ENCODE measurements at places on chromosomes 1 and 21. TPM values are rescaled to one million over a fixed set of nuclear protein-coding genes. Genes with fewer than 3 reads are reported as not detected.
A peak's percentile ranks its signal among the peaks of the same experiment; 100 is the strongest.

GRCh38 chr1:6880951-6881690 lies 95.9 kb downstream of the CAMTA1 start:
- no peaks in the 10 kb centered on the region for H3K36me3 ChIP-seq
- no peaks in the 10 kb centered on the region for H3K27me3 ChIP-seq
- H3K4me1 ChIP-seq, result no peaks in the 10 kb centered on the region
- no peak overlapping the region for H3K27ac ChIP-seq

GRCh38 chr1:216929870-216930582 lies 206.8 kb upstream of the ESRRG start:
- H3K27me3 ChIP-seq, result no peaks in the 10 kb centered on the region
- no peak overlapping the region for H3K27ac ChIP-seq
- no peaks in the 10 kb centered on the region for H3K36me3 ChIP-seq
- no peak for DNase-seq

OR2T34 gene
- total RNA-seq, result not detected

GRCh38 chr1:198024782-198025181 lies 107.6 kb downstream of the LHX9 start:
- no peaks in the 10 kb centered on the region for H3K27me3 ChIP-seq
- H3K4me1 ChIP-seq, result no peaks in the 10 kb centered on the region
- no peaks in the 10 kb centered on the region for H3K36me3 ChIP-seq
- DNase-seq, result no peak
- no peak overlapping the region for H3K27ac ChIP-seq

DNA sequence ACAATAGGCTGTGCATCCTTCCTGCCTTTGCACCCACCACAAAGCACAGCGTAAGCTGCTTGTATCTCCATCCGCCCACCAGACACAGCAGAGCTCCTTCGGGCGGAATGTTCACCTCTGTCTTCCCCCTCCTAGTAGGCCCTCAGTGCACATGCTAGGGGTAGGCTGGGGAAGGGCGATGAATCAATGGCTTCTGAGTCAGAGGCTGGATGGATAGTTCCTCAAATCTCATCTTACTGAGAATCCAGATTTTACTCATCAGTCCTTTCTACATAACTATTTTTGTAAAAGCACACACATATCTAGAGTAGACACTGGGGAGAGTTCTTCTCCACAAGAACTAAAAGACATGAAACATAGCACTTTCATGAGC lies 73.8 kb downstream of the BCAR3 start:
- DNase-seq, result no peak
- H3K4me1 ChIP-seq, result peaks cover 14% of the 10 kb centered on the region
- no peak overlapping the region for H3K4me3 ChIP-seq
- H3K27me3 ChIP-seq, result no peaks in the 10 kb centered on the region
- peak overlapping the region; percentile 0 for H3K27ac ChIP-seq

- no peaks in the 10 kb centered on the region for H3K27me3 ChIP-seq
- H3K27ac ChIP-seq, result no peak overlapping the region
- DNase-seq, result no peak
- no peaks in the 10 kb centered on the region for H3K4me1 ChIP-seq
Measured at GRCh38 chr1:190699165-190699564, 221.5 kb upstream of the BRINP3 start.

DNA sequence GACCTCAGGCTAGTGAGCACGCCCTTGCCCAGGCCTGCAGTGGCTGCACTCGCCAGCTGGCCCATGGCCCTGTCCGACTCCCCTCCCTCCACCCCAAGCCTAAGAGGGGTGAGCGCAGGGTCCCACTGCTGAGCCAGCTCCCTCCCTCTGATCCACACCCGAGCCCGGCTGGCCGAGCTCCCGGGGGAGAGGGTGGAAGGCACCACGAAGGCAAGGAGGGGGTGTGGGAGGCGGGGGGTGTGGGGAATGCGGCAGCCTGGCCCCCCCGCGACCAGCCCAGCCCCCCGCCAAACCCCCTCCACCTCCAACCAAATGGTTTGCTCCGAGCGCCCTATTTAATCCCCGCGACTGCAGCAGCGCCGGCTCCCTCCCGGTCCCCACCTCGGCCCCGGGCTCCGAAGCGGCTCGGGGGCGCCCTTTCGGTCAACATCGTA lies at the start of gene CADM3:
Gene CADM3 (plus strand): TSS at position 362 of the 434 bp plus-strand sequence. CDS start 151 bp downstream, outside the sequence.
- peak; percentile 76 for DNase-seq
- peaks cover 12% of the 10 kb centered on the region for H3K27me3 ChIP-seq
- no peak within 1 kb of the TSS for H3K27ac ChIP-seq
- no peaks in the 10 kb centered on the region for H3K36me3 ChIP-seq
- H3K4me3 ChIP-seq, result peak within 1 kb of the TSS; percentile 29

INAVA gene
- 16.6 TPM for total RNA-seq

DNA sequence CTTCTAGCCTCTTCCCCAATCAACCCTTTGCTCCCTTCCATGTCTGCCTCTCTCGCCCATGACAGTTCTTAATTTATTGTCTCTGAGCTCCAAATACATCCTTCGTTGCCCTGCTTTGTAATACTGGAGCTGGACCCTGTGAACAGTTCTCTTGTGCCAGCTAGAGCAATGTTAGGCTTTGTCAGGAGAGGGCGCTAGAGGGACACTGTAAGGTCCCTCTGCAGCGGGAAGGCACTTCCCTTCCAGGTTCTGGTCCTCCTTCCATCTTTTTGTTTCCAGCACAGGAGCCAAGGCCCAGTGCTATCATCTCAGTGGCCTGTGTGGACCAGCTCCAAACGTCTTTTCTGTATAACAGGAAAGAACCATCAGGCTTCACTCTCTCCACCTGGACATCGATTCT lies 95.9 kb downstream of the PTPRU start:
- H3K27ac ChIP-seq, result no peak overlapping the region
- no peak for DNase-seq
- H3K36me3 ChIP-seq, result no peaks in the 10 kb centered on the region

IL12RB2 gene
- total RNA-seq, result 1.6 TPM

GRCh38 chr1:220943319-220943996 lies 64.2 kb downstream of the HLX start:
- H3K4me1 ChIP-seq, result no peaks in the 10 kb centered on the region
- no peak for DNase-seq
- H3K4me3 ChIP-seq, result no peak overlapping the region
- no peak overlapping the region for H3K27ac ChIP-seq
- H3K27me3 ChIP-seq, result no peaks in the 10 kb centered on the region

OXCT2 gene
- total RNA-seq, result 0.46 TPM

- DNase-seq, result peak; percentile 51
- H3K27me3 ChIP-seq, result no peaks in the 10 kb centered on the region
- H3K4me3 ChIP-seq, result no peak overlapping the region
- H3K27ac ChIP-seq, result no peak overlapping the region
- H3K36me3 ChIP-seq, result peaks cover 4% of the 10 kb centered on the region
- H3K4me1 ChIP-seq, result peaks cover 17% of the 10 kb centered on the region
Measured at GRCh38 chr1:235261243-235261642, 66.7 kb downstream of the ARID4B start.

- no peaks in the 10 kb centered on the region for H3K4me1 ChIP-seq
- H3K36me3 ChIP-seq, result no peaks in the 10 kb centered on the region
- H3K4me3 ChIP-seq, result no peak overlapping the region
- H3K27me3 ChIP-seq, result no peaks in the 10 kb centered on the region
- H3K27ac ChIP-seq, result no peak overlapping the region
Measured at GRCh38 chr1:8145545-8146202, 119.6 kb upstream of the ERRFI1 start.

DNA sequence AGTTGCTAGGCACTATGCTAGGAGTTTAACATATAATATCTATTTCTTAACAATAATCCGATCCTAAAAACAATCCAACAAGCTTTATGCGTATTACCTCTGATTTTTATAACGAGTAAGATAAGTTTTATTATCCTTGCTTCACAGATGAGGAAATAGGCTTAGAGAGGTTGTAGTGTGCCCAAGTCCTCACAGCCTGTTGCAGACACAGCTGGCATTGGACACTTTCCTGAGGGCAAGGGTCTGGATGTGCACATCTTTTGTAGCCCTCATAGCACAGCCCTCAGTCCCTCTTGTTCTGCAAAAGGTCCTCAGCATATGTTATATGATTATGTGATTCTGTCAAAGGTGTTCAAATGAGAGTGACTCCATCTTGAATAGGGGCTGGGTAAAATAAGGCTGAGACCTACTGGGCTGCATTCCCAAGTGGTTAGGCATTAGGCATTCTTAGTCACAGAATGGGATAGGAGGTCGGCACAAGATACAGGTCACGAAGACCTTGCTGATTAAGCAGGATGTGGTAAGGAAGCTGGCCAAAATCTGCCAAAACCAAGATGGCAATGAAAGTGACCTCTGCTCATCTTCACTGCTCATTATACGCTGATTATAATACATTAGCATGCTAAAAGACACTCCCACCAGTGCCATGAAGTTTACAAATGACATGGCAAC lies 75.7 kb upstream of the F3 start:
- DNase-seq, result no peak
- H3K4me3 ChIP-seq, result no peak overlapping the region
- no peaks in the 10 kb centered on the region for H3K36me3 ChIP-seq
- H3K27me3 ChIP-seq, result no peaks in the 10 kb centered on the region
- H3K27ac ChIP-seq, result no peak overlapping the region

UHMK1 gene
- 32.5 TPM for total RNA-seq

DNA sequence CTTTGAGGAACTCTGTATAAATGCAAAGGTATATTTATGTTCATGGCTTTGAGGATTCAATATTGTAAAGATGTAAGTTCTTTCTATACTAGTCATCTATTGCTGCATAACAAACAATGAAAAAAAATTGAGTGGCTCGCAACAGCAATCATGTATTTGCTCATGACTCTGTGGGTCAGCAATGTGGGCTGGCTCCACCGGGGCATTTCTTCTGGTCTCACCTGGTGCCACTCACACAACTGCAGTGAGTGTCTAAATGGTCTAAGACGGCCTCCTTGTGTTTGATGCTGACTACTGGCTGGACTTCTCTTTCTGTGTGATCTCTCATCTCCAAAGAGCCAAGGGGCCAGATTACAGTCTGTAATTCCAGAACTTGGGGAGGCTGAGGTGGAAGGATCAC lies 45.1 kb upstream of the EXO1 start:
- H3K36me3 ChIP-seq, result no peaks in the 10 kb centered on the region
- no peak overlapping the region for H3K27ac ChIP-seq
- no peak overlapping the region for H3K4me3 ChIP-seq
- no peak for DNase-seq

RPE65 gene
- total RNA-seq, result not detected

DNA sequence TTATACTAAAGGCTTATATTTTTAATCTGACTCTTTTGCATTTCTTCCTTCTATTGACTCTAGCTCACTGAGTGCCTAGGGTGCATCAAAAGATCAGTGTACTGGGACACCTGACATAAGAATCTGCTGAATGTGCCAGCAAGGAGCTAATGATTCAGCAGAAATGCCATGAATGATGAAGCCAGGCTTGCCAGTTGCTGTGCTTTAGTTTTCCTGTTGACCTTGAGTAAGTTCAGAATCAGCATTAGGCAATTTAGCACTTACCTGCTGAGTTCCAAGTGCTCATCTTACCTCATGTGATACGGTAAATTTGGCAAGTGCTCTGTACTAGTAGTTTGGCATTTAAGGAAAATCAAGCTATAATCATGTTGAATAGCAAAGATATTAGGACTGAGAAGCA lies 523.2 kb upstream of the B3GALT2 start:
- H3K4me1 ChIP-seq, result peaks cover 6% of the 10 kb centered on the region
- DNase-seq, result peak; percentile 47
- no peaks in the 10 kb centered on the region for H3K36me3 ChIP-seq
- H3K4me3 ChIP-seq, result no peak overlapping the region
- H3K27ac ChIP-seq, result no peak overlapping the region

AADACL3 gene
- total RNA-seq, result not detected

Measured in upper lobe of left lung (tissue), 6 donors.